Stimulated activated CD8-positive, alpha-beta memory T cell treated with anti-CD3 and anti-CD28 coated beads, Interleukin-7, amount 100 ng/mL, for 48 hours (primary cell): ENCODE measurements at places on chromosomes 5 and 9.

- no peak for DNase-seq
Observed at GRCh38 chr5:9421884-9422283, 124.0 kb downstream of the SEMA5A start.

GRCh38 chr5:151682240-151682639 lies 4.5 kb downstream of the SPARC start:
- DNase-seq, result no peak

- DNase-seq, result no peak
Observed at GRCh38 chr5:83572271-83572670, 100.7 kb downstream of the VCAN start.

- DNase-seq, result no peak
Observed at GRCh38 chr9:109451311-109452025, 46.6 kb downstream of the PTPN3 start.

GRCh38 chr9:36893911-36894310 lies 140.2 kb downstream of the PAX5 start:
- no peak for DNase-seq

- no peak for DNase-seq
Observed at GRCh38 chr5:120690621-120691407, 226.7 kb downstream of the PRR16 start.

- no peak for DNase-seq
Observed at GRCh38 chr5:94900006-94900505, 281.6 kb downstream of the SLF1 start.

- DNase-seq, result no peak
Observed at GRCh38 chr9:73839471-73839870, 657.7 kb upstream of the RORB start.

DNA sequence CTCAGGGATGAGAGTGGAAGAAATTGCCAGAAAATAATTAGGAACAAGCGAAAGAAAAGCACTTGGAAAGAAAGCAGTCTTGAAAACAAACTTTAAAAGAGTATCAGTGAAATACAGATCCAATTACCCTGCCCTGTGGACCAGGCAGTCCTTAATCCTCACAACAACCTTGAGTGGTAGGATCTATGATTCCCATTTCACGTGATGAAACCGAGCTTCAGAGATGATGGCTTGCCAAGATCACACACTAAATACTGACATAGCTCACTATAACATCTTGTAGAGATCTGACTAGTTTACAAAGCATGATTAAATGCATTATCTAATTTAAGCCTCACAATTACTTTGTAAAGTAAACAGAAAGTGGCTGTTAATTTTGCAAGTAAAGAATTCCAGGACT lies 55.5 kb upstream of the ABCA1 start:
- no peak for DNase-seq

DNA sequence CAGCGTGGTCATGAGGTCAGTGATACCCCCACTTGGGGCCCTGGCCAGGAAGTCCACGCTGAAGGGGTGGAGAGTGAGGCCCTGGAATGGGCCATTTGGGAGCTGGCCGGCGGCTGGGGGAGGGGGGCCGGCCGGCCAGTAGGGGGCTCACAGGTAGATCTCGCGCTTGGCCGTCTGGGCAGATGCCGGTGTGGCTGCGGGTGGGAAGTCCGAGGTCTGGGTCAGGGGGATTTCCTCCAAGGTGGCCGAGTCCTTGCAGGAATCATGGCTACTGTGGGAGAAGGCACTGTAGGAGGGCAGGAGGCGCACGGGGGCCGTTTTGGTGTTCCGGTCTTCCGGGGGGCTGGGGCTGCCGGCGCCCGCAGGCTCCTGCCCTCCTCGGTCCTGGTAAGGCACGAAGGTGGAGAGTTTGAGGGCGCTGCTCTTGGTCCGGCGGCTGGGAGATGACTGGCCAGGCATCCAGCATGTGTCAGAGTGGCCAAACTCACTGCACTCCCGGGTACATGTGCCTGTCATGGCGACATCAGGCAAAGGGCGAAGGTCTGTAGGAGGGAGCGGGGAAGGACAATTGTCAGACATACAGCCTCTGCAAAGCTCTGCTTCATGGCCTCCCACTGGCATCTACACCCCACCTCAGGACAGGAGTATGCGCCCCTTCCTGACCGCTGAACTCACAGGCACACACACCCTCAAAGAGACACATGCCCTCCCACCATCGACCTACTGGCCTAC lies 24.1 kb downstream of the PCDH1 start:
- DNase-seq, result no peak

GRCh38 chr5:77355080-77355479 lies 137.0 kb downstream of the WDR41 start:
- no peak for DNase-seq

GRCh38 chr5:132273631-132274030 lies 16.1 kb downstream of the PDLIM4 start:
- no peak for DNase-seq

DNA sequence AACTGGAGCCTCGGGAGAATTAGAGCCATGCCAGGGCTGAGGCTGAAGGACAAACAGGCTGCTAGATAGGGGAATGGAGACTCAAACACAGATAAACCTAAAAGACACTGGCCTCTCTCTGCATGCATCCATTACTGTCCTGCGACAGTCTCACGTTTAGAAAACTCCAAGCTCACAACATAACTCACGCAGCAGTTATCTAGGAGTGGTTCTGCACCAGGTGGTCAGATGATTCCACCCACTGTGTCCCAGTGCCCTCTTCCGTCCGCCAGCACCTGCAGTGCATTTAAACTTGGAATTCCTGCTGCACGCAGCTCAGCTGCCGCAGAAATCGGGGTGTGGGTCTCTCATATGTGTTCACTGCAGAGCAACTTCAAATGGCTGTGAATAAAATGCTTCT lies 272.6 kb upstream of the IRX2 start:
- DNase-seq, result no peak

DNA sequence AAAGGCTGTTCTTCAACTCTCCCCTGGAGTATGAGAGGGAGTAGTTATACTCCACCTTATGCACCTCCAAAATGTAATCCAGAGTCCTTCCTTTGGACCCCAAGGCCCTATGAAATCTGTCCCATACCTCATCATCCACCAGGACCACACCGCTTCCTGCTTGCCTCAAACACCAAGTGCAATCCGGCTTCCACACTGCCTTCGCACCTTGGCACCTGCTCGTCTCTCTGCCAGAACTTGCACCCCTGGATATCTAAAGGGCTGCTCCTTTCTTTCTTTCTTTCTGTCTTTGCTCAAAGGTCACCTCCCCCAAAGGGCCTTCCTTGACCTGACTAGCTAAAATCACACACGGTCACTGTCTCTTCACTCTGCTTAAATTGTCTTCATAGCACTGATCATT lies 63.9 kb upstream of the SHB start:
- DNase-seq, result no peak

DNA sequence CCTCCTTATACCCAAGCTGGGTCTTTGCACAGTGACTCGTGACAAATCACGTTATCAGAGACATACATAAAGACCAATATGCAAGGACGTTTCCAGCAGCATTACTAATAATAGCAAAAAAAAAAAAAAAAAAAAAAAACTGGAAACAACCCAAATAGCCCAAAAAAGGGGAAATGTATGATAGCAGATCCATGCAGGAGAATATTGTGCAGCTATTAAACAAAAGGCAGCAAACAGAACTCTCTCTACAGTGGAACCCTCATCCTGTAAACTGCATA lies 37.7 kb downstream of the C5orf15 start:
- no peak for DNase-seq

- DNase-seq, result no peak
Observed at GRCh38 chr9:21815643-21816042, 13.2 kb downstream of the MTAP start.
